NCI-H446 (cell line): ENCODE measurements at places on chromosomes 6 and 20.

DNA sequence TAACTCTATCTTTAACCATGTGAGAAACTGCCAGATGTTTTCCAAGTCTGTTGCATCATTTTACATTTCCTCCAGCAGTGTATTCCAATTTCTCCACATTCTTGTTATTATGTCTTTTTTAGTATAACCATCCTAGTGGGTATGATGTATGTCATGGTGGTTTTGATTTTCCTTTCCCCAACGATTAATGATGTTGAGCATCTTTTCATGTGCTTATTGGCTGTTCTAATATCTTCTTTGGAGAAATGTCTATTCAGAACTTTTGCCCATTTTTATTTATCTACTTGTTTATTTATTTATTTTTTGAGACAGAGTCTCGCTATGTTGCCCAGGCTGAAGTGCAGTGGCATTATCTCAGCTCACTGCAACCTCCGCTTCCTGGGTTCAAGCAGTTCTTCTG is 4.3 kb upstream of the C6orf62 start:
- DNase-seq, result no peak

DNA sequence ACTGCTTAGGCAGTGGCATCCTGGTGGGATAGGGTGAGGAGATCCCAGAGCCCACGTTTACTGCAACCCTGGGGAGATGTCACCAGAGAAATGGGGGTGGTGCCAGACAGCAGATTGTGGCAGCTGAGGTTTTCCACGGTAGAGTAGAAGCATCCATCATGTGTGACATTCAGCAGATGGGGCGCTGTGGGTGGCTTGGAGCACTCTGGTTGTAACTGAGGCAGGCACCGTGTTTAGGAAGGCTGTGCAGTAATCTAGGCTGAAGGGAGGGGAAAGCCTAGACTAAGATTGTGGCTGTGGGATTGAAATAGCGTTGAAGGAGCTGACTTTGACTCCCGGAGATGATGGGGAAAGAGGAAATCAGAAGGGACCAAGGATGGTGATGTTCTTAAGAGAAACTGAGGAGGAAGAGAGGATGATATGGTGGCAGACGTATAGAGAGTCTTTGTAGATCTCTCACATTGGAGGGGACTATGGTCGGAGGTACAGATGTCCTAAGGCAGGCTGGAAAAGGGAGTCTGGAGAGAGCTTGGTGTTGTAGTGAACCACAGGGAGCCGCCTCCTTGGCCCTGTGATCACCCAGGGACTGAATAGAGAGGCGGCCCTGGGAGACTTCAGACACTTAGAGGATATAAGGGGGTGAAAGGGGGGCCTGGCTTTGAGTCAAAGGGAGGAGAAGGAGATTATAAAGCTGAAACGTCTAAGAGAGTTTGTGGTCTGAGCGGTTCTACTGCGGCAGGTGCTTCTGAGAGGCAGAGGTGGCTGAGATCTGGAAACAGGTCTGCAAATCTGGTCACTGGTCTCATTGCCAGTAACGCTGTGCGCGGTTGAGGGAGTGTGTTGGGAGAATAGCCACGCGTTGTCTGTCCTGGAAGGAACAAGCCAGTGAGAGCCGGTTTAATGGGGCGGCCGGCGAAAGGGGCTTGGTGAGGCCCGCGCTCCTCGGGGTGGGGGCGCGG is 792 bp upstream of the MICA start:
- no peak for DNase-seq

- DNase-seq, result no peak
These were observed 116.4 kb downstream of the MYLK4 start for GRCh38 chr6:2634139-2634964.

DNA sequence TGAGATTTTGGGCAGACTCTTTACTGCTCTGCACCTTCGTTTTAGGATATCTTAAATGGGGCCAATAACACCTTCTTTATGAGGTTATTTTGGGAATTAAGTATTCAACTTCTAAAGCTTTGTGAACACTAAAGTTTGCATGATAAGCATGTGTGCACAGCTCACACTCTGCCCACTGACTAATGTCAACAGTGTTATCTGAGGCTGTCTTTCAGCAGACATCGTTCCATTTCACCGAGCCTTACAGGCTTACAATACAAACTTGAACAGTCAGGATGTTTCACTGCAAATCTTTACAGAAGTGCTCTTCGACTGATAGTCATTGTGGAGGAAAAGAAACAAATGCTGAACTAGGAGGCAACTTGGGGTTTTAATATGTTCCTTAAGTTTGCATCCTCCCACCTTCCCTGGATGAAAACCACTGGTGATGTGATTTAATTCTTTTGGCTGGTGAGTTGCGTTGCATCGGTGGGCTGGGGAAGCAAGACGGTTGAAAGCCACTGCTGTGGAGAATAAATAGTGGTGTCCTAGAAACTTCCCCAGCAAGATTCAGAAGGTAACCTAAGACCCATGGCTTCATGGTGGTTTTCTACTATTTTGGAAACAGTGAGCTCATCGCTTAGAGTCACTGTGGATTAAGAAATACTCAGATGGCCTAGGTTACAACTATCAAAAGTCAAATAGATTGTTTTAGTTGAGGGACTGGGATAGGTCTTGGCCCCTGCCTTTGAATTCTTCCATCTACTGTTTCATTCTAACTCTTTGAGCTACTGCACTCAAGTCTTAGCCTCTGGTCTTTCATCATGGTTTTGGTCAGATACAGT is 167.2 kb upstream of the MAP3K7 start:
- DNase-seq, result no peak

DNA sequence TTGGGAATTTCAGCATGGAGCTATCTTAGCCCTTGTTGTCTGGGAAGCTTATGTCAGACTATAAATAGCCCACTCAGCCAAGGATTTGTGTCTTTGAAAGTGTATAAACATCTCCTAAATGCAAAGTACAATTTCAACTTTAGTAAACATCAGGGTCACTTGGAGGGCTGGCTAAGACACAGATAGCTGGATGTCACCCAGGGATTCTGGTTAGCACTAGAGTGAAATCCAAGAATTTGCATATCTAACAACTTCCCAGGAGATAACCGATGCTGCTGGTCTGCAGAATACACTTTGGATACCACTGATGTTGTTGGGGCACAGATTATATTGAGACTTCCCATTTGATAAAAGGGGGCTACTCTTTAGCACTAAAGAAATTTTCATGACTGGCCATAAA is 130.9 kb downstream of the PAX1 start:
- DNase-seq, result no peak

- no peak for DNase-seq
These were observed 12.8 kb downstream of the TRAF3IP2 start for GRCh38 chr6:111592726-111593511.

- no peak for DNase-seq
These were observed 10.0 kb downstream of the PCK1 start for GRCh38 chr20:57570920-57571319.

GRCh38 chr6:136750696-136751521 is 41.4 kb downstream of the MAP3K5 start:
- DNase-seq, result no peak

DNA sequence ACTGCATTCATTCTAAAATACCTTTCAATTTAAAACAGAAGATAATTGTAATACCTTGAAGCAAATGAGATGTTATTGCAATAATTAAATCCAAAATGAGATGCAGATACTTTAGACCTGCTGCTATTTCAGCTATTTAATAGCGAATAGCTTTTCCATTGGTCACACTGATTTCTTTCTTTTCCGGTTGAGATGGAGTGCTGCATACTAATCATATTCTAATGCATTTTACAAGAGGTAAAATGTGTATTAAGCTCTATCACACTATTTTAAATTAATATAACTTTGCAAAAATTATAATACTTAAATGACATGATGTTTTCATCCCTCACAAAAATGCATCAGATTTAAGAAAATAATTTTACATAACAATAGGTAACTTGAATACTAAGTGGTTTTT is 74.0 kb downstream of the ADGRB3 start:
- DNase-seq, result no peak

DNA sequence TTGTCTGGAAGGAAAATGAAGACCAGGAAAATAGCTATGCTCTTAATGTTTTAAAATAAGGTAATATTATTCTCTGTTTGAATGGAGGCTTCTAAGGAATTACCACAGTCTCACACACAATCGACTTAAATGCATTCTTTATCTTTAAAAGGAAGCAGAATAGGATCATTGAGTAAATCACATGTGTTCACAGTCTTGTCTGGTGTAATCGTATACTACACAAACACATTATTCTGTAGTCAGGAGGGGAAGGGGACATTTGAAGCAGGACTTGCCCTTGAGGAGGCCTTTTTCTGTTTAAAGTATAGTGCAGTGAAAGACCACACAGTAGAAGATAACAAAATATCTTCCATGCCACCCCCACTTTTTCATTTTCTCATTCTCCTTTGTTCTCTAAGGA is 20.6 kb upstream of the REV3L start:
- DNase-seq, result no peak

- no peak for DNase-seq
These were observed 95.0 kb downstream of the DLGAP4 start for GRCh38 chr20:36400909-36401735.

- DNase-seq, result peak; percentile 62
These were observed 121.9 kb upstream of the ZFP64 start for GRCh38 chr20:52313341-52313963.

- no peak for DNase-seq
These were observed 276.0 kb upstream of the SGK1 start for GRCh38 chr6:134593887-134594286.

- no peak for DNase-seq
These were observed 24.8 kb downstream of the NFYA start for GRCh38 chr6:41097467-41098090.

GRCh38 chr20:12315652-12316051 is 398.0 kb downstream of the BTBD3 start:
- no peak for DNase-seq

DNA sequence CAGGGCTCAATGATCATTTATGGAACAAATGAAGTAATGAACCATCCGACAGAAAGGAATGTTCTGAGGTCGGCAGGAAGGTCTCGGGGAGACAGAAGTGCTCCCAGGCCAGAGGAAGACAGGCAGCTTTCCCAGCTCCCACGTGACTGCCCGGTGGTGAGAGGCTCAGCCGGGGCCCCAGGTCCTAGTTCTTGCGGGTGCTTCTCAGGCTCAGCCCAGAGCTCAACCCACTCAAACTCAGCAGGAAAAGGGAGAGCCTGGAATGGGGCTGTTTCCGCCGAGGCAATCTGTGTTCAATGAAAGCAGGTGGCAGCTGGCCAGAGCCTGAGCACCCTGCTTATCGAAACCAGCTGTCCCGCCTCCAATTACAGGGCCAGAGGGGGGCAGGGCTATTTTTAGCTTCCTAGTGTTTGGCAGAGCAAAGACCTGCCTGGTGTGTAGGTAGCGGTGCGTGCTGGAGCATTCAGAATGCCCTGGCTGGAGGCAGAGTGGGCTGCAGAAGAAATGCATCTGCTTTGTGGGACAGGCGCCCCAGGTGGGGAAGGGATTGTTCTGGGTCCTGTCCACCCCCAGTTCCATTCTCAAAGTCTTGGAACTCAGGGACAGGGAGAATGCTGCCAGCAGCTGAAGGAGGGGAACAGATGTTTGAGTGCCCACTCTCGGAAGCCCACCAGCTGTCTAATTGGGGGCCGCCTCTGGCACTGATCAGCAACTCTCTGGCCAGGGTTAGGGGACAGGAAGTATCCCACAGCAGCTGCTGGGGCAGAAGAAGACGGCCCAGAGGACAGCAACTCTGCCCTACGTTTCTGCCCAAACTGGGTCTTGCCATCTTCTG is 145.1 kb downstream of the PREX1 start:
- DNase-seq, result peak; percentile 84
